Activated CD8-positive, alpha-beta memory T cell treated with anti-CD3 and anti-CD28 coated beads, Interleukin-2, amount 50 U/mL, for 4 hours (primary cell): ENCODE measurements at places on chromosomes 12 and 14.

DNA sequence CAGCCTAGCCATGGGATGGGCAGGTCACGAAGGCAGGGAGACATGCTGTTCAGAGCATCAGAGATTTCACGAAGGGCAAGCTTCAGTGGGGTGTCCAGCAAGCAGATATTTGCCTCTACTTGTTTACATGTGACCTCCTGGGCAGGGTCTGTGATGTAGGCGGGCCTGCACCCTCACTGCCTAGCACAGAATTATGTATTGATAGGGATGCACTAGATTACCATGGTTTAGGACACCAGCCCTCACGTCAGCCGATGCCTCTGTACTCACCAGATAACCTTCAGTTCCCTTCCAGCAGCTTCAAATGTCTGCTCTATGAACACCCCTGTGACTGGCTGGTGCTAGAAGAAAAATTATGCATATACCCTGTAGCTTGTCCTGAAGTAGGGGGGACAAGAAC, 5.1 kb upstream of the EIF5 start:
- DNase-seq = no peak

DNA sequence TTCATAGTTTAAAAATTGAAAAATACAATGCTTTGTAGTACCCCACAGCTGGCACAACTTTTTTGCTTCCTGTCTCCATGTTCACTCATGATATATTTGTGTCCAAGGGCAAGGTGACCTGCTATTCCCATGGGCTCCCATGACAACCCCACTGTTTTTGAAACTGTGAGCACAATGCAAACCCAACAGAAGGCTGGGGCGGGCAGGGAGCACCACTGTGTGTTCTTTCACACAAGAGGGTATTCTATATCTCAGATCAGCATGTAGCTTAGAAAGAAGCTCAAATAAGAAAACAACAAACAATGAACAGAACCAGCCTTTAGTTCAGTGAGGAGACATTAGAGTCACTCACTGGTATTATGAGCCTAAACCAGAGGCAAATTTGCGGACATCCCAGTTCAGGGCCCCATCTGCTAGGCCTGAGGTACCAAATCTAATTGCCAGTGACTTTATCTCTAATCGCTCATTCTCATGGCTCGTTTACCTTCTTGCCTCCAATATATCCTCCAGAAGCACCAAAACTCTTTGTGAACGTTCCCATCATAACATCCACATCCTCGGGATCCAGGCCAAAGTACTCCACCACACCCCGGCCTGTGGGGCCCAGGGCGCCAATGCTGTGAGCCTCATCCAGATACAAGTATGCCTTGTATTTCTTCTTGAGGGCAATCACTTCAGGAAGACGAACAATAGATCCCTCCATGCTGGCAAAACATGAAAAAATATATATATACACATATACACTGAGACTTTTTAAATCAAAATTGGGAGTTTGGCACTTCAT, 56.4 kb upstream of the ISM2 start:
- DNase-seq = no peak

GRCh38 chr12:27511031-27511722, 12.8 kb upstream of the PPFIBP1 start:
- no peak for DNase-seq

DNA sequence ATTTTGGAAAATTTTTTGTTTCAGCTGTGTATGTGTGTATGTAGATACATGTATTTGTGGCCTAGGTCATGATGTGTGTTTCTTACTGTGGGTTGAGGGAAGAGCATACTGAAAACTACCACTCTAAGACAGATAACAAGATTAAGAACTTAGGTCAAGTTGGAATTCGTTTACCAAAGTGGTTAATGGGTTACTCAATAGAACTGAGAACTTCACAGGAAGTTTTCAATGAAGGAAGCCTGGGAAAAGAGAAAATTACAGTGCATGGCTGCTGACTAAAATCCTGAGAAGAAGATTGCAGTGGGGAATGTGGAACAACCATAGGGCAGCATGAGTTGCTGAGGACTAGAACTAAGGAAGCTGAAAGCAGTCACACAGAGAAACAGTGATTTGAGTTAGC, 21.4 kb upstream of the FOXG1 start:
- DNase-seq = no peak

- DNase-seq = no peak
These were observed 29.0 kb downstream of the SLC2A3 start for GRCh38 chr12:7907009-7907408.

DNA sequence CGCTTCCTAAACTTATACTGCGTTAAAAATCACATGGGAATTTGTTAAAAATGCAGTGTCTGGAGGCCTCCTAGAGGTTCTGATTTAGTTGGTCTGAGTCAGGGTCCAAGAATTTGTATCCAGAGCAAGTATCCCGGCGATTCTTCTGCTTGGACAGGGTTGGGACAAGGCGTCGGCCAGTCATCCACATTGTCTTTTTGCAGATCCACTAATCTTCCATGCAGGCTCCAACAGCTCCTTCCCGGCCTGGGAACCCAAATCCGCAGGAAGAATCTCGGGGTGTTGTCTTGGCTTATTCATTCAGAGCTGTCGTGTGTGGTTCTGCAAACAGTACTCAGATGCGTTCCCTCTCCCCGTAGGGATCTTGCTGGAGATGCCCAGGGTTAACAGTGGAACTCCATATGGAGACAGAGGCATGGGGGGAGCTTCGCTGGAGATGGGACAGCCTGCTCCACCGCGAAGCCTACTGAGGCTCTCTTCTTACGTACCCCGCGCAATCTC, 25.3 kb downstream of the GPRC5D start:
- no peak for DNase-seq
